PC-9 (cell line): ENCODE measurements at places on chromosomes 3 and 15.
A peak's percentile ranks its signal among the peaks of the same experiment; 100 is the strongest.

DNA sequence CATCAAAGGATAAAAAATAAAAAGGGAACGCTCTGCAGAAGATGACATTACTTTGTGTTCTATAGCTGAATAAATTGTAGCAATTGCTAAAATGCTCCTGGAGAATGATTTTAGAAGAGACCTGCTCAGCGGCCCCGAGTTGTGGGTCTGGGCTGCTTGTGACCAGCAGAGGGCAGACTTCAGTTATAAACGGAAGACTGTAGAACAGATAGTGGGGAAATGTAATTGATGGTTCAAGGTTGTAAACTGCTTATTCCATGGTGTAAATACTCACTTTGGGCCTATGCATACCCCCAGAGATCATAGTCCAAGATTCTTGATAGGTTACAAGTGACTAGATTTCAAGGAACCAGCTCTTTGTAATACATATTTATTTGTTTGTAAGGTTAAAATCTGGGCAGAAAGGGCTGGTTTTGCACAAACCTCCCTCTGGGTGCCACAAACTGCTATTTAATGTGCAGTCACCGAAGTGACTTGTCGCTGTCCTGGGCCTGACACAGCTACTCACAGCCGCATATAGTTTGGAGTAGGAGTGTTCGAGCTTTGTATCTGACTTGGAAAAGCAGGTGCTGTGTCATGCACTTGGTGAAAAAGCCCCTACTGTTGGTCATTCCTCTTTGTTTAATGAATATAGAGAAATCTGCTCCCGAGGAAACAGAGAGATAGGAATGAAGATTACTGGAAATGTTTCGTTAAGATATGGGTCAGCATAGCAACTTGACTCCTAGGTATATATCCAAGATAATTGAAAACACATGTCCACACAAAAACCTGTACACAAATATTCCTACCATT, 34.7 kb upstream of the NDUFB4 start:
- no peaks in the 10 kb centered on the region for H3K27me3 ChIP-seq
- H3K4me1 ChIP-seq, result peaks cover 15% of the 10 kb centered on the region
- no peak overlapping the region for H3K4me3 ChIP-seq
- DNase-seq, result no peak
- no peaks in the 10 kb centered on the region for H3K36me3 ChIP-seq

GRCh38 chr3:146390006-146390772, 79.2 kb downstream of the PLSCR2 start:
- no peaks in the 10 kb centered on the region for H3K27me3 ChIP-seq
- no peak overlapping the region for H3K27ac ChIP-seq
- no peaks in the 10 kb centered on the region for H3K36me3 ChIP-seq
- H3K4me3 ChIP-seq, result no peak overlapping the region

- no peak overlapping the region for H3K4me3 ChIP-seq
- H3K27ac ChIP-seq, result no peak overlapping the region
- no peaks in the 10 kb centered on the region for H3K4me1 ChIP-seq
- DNase-seq, result no peak
- no peaks in the 10 kb centered on the region for H3K27me3 ChIP-seq
Measured at GRCh38 chr3:115186351-115187148, 39.5 kb upstream of the ZBTB20 start.

- peaks cover 19% of the 10 kb centered on the region for H3K4me1 ChIP-seq
- no peak for DNase-seq
- peak overlapping the region; percentile 62 for H3K4me3 ChIP-seq
- H3K27ac ChIP-seq, result no peak overlapping the region
Measured at GRCh38 chr3:9730657-9731205, 804 bp upstream of the BRPF1 start.

DNA sequence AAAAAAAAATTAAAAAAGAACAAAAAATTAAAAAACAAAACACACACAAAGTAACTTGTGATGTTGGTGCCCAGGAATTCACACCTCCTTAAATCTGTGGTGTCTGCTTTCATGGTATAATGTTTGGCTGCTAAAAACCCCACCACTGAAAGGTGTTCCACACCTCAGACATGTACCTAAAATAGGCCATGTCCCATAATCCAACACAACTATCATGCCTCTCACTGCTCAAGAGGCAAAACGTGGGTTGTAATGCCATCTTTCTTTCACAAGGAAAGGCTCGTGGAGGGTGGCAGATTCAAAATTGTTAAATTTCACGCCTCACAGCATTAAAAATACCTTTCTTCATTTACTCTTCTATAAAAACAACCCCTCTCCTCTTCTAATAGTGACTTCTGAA, 29.5 kb downstream of the MKRN2 start:
- no peak overlapping the region for H3K4me3 ChIP-seq
- H3K27me3 ChIP-seq, result no peaks in the 10 kb centered on the region
- H3K36me3 ChIP-seq, result peaks cover 59% of the 10 kb centered on the region
- H3K4me1 ChIP-seq, result no peaks in the 10 kb centered on the region
- H3K27ac ChIP-seq, result 0 out of 2 replicates have a peak overlapping the region, but pooled peaks have one; percentile 4

GRCh38 chr15:36977659-36978058, 122.7 kb downstream of the MEIS2 start:
- DNase-seq, result no peak
- H3K4me1 ChIP-seq, result no peaks in the 10 kb centered on the region
- no peak overlapping the region for H3K27ac ChIP-seq
- no peaks in the 10 kb centered on the region for H3K27me3 ChIP-seq
- H3K36me3 ChIP-seq, result no peaks in the 10 kb centered on the region
- H3K4me3 ChIP-seq, result no peak overlapping the region

DNA sequence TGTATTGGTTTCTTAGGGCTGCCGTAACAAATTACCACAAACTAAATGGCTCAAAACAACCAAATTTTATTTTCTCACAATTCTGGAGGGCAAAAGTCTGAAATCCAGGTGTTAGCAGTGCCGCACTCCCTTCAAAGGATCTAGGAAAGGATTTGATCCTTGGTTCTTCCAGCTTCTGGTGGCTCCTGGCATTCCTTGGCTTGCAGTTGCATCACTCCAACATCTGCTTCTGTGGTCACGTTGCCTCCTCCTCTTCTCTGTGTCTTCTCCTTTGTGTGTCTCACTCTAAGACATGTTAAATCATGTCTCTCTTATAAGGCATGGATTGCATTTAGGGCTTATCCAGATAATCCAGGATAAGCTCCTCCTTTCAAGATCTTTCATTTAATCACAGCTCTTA, 262.2 kb downstream of the MEX3B start:
- DNase-seq, result no peak
- H3K27ac ChIP-seq, result no peak overlapping the region
- no peak overlapping the region for H3K4me3 ChIP-seq
- no peaks in the 10 kb centered on the region for H3K36me3 ChIP-seq

DNA sequence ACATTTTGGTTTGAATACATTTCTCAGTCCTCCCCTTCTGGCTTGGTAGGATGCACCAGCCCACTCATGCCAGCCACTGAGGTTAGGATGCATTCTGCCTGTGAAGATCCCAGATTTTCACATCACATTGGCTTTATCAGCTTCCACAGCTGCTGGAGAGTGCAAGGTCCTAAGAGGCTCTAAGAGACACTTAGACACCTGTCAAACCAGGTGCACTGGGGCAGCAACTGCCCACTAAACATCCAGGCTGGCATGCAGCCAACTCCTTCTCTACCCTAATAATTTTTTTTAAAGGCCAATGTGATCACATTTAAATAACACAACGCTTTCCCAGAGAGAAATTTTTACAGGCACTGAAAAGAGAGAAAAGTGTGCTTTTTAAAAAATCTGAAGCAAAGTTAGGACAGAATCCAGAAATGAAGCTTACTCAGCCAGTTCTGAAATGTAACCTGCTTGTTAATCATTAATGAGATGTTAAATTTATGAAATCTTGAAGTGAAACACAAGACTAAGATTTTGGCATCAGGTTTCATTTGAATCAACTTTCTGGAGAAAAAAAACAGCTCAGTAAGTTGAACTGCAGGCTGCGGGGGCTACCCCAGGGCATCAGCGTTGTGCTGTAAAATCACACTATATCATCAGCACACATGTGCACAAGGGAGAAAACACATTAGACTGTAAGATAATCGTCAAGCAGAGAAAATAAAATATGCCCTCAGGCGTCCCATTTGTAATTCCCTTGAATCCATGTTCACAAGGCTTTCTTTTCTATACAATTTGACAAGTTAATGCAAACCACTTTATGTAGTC, 312.9 kb downstream of the ZBBX start:
- H3K4me3 ChIP-seq, result no peak overlapping the region
- H3K4me1 ChIP-seq, result no peaks in the 10 kb centered on the region
- DNase-seq, result no peak
- no peak overlapping the region for H3K27ac ChIP-seq
- no peaks in the 10 kb centered on the region for H3K27me3 ChIP-seq

DNA sequence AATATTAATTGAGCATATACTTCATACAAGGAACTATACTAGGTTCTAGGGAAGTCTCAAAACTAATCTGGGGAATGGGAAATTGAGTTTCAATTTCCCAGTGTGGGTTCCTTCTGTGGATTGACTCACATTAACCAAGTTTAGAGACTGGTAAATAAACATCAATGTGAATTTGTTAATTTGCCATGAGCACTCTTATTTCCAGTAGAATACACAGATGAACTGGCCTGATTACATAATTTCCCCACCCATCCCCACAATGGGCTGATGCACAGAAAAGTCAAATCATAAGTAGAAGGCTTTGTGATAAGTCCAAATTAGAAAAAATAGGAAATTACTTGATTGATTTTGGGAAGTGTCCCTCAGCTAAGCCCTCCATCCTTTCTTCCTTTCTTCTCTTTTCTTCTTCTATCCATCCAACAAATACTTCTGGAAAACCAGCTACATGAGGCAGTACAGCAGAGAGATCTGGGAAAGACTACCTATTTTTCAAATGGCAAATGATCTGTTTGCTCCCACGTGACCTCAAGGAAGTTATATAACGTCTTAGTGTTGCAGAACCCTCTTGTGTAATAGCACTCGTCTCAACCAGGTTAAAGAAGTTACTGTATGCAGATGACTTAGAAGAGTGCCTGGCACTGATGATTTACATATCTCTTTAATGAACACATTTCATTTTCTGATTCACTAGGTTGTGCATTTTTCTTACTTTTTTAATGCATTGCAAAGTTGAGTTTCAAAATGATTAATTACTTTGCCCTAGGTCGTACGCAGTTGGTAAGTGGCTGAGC, 312.3 kb downstream of the SV2B start:
- no peak for DNase-seq
- no peaks in the 10 kb centered on the region for H3K27me3 ChIP-seq
- H3K4me1 ChIP-seq, result peaks cover 6% of the 10 kb centered on the region
- no peak overlapping the region for H3K4me3 ChIP-seq
- no peak overlapping the region for H3K27ac ChIP-seq
- no peaks in the 10 kb centered on the region for H3K36me3 ChIP-seq

- no peak overlapping the region for H3K27ac ChIP-seq
- DNase-seq, result no peak
- no peak overlapping the region for H3K4me3 ChIP-seq
- H3K4me1 ChIP-seq, result no peaks in the 10 kb centered on the region
Measured at GRCh38 chr3:77059354-77059753, 19.5 kb downstream of the ROBO2 start.

DNA sequence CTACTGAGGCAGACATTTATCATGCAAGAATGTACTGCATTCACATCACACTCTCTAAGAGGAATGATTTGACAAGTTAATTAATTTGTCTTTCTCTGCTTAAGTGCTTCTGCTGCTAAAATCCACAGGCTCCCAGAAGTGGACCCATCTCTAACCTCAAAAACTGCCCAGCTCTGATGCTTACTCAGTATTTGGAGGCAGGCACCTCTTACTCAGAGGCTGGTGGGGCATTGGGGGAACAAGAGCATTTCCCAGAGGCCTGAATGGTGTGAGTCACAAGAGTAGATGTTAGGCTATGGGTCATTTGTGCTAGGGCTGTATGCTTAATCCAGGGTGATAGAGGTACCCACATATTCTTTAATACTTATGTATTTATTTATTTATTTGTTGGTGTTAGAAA, 34.4 kb upstream of the HCN4 start:
- DNase-seq, result no peak
- H3K4me1 ChIP-seq, result no peaks in the 10 kb centered on the region
- H3K36me3 ChIP-seq, result no peaks in the 10 kb centered on the region
- H3K27me3 ChIP-seq, result no peaks in the 10 kb centered on the region
- no peak overlapping the region for H3K27ac ChIP-seq
